Fibroblast of the aortic adventitia (primary cell): ENCODE measurements at places on chromosomes 16 and 17. TPM values are rescaled to one million over a fixed set of nuclear protein-coding genes. Genes with fewer than 3 reads are reported as not detected.

PLXDC1 gene
- total RNA-seq, result 3.1 and 3.3 TPM in 2 replicates

SYCE1L gene
- total RNA-seq, result 0.09 and 1.6 TPM in 2 replicates

GRCh38 chr16:1211451-1212268 is 13.4 kb downstream of the TPSG1 start:
- DNase-seq, result no peak

DNA sequence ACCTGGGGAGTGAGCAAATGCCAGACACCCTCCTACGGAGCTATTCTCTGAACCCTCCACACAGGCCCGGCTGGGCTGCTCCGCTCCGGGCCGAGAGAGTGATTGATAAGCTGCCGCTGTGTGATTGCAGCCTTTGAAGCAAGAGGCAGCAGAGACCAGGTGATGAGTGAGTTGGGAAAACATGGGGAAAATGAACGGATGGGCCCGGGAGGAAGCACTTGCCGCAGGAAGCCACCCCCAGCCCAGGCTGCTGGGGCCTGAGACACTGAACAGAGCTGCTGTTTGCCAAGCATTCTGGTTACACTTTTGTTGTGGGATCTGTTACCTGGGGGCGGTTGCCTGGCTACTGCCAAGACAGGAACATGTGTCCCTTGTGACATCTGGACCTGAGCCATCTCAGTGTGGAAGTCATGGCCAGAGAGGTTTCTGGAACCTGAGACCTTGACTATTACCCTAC is 46.4 kb upstream of the KLHDC4 start:
- no peak for DNase-seq

DNA sequence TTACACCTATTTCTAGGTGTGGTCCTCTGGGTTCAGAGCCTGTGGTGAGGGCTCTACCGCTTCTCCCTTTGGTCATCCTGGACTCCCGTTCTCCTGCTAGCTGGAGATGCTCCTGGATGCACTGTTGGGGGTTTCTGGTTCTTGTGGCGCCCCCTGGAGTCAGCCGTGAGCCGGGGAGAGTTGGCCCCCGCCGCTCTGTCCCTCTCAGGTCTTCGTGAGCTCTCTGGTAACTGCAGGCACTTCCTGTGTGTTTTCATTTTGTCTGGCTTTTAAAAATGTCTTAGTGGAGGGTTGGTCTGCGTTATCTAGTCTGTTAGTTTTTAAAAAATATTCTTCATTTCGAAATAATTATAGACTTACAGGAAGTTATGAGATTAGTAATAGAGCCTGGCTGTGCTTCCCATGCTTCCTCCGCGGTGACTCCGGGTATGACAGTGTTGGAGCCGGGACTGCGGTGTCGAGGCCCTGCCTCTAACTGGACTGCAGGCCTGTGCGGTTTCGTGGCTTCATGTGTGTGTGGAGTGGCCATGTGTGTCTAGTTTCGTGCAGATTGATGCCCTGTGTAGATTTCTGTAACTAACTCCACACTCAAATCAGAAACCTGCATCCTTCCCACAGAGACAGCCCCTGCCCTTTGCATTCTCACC is 78.0 kb upstream of the ZNF750 start:
- peak; percentile 28 for DNase-seq

DNA sequence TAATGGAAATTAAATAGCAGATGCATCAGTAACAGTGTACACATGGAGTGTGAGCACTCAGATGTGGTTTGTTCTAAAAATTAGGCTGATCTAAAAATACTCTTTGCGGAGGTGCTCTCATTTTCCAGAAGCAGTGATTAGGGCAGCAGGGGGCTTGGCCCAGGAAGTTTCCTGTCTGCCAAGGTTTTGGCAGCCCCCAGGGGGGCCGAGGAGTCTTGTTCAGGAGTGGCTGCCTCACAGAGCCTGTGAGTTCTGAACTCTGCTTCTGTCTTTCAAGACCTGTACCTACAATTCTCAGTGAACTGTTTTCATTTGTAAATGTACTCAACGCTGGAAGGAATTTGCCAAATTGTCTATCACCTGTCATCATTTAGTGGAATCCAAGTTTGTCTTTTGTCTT is 388.4 kb upstream of the CDH11 start:
- DNase-seq, result no peak

GRCh38 chr17:4858882-4859260 is 25.7 kb downstream of the MINK1 start:
- peak; percentile 59 for DNase-seq

DNA sequence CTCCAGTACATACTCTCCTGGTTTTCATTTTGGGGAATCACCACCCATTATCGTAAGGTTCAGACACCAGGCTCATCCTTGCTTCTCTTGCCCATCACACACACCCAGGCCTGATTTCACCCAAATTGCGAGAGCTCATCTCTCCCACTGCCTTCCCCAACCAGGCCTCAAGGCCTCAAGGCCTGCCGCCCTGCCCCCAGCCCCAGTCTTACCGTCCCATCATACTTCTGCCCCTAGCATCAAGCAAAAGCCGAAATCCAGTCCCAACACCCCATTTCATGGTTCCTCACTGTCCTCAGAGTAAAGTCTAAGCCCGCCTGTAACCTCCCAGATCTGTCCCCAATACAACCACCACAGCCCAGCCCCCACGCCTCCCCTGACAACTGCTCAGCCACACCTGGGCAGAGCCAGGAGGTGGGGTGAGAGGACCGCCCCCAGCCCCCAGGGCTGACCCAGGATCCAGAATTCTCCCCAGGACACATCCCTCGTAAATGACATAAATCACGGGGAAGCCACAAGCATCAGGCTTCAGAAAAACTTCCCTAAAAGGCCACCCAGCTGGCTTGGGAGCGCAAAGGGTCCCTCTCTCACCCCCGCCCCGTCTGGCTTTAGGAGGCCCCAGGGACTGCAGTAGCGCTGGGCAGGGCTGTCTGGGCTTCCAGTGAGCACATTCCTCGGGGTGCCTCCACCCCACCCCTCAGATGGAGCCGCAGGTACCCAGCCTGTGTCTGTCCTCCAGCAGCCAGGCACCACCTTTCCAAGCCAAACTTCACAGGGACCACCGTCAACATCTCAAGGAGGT is 9.6 kb upstream of the P2RX1 start:
- DNase-seq, result no peak
